ENCODE measurements at places on chromosomes 13 and 19. TPM values are rescaled to one million over a fixed set of nuclear protein-coding genes. Genes with fewer than 3 reads are reported as not detected.

ZNF808 gene
- total RNA-seq: 41.6 TPM

GAPDHS gene
- total RNA-seq: not detected

SEMA6B gene
- 26.6 TPM for total RNA-seq

CASP14 gene
- total RNA-seq: not detected

NALCN gene
- 0.12 TPM for total RNA-seq

THSD1 gene
- total RNA-seq: 1.7 TPM

PLD3 gene
- total RNA-seq: 349 TPM

ACP7 gene
- total RNA-seq: not detected

DNAAF3 gene
- 18.4 TPM for total RNA-seq

CATSPERD gene
- not detected for total RNA-seq

ZNF816 gene
- total RNA-seq: 25.3 TPM

NCCRP1 gene
- total RNA-seq: 0.93 TPM

URAD gene
- total RNA-seq: not detected

TECR gene
- 186 TPM for total RNA-seq

DDX49 gene
- total RNA-seq: 44.4 TPM

FGF14 gene
- total RNA-seq: 5.0 TPM

SCEL gene
- not detected for total RNA-seq

ALKBH6 gene
- total RNA-seq: 32.9 TPM

ONECUT3 gene
- 41.9 TPM for total RNA-seq

ZNF229 gene
- 18.3 TPM for total RNA-seq

ZNF837 gene
- total RNA-seq: 6.1 TPM

FOSB gene
- total RNA-seq: 5.3 TPM

TMEM86B gene
- 12.0 TPM for total RNA-seq

FBXO27 gene
- 14.6 TPM for total RNA-seq

TGFBR3L gene
- 1.1 TPM for total RNA-seq

TDRD12 gene
- 0.29 TPM for total RNA-seq

C13orf42 gene
- total RNA-seq: not detected

AP1M1 gene
- 51.8 TPM for total RNA-seq

KLK11 gene
- total RNA-seq: not detected

KIR3DL1 gene
- not detected for total RNA-seq

PGLYRP2 gene
- total RNA-seq: not detected

PTOV1 gene
- total RNA-seq: 564 TPM

ZNF160 gene
- total RNA-seq: 51.0 TPM

All from progenitor cell of endocrine pancreas (in vitro differentiated cells).